Substantia nigra (tissue), 51 donors: ENCODE measurements at places on chromosomes 6 and 20.
A peak's percentile ranks its signal among the peaks of the same experiment; 100 is the strongest.

DNA sequence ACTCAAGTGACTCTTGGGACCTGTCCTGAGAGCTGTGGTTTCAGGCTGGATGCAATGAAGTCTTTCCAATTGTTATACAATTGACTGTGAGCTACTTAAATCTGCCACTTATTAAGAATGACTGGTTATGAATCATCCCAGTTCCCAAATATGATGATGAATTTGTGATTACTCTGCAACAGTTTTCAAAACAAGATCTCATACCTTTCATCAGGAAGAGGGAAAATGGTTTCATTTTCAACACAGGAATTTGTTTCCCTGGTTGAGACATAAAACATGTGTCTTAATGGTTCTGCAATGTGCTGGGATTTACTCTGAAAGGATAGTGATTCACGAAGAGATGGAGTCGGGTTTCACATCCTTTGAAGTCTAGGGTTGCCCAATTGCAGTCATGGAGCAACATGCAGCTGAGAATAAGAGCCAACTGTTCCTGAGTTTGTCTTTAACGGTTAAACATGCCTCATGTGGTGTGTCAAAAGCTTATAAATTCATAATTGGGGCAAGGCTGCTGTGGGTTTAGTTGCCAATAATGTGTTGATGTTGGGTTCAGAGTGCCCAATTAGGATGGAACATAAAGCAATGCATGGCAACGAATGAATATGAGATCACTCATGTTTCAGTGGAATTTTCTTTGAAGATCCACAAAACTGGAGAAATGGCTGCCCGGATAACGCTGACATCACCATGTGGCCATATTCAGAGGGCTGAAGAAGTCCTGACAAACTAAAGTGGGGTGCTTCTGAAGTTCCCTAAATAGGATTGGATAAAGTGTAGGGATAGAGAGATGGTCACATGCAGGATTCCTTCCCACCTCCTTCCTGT, 41.0 kb downstream of the CYP24A1 start:
- no peak for DNase-seq

DNA sequence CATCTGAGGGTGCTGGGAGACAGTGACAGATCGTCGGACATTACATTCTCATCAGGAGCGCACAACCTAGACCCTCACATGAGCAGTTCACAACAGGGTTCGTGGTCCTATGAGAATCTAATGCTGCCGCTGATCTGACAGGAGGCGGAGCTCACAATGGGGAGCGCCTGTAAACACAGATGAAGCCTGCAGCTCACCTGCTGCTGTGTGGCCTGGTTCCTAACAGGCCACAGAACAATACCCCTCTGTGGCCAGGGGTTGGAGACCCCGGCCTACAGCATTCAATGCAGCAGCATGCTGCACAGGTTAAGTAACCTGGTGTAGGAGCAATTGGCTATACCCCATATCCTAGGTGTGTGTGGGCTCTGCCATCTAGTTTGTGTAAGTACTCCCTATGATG, 19.5 kb downstream of the ANKRD60 start:
- no peak for DNase-seq

GRCh38 chr6:116468293-116468692, 7.1 kb downstream of the CALHM6 start:
- DNase-seq, result no peak

DNA sequence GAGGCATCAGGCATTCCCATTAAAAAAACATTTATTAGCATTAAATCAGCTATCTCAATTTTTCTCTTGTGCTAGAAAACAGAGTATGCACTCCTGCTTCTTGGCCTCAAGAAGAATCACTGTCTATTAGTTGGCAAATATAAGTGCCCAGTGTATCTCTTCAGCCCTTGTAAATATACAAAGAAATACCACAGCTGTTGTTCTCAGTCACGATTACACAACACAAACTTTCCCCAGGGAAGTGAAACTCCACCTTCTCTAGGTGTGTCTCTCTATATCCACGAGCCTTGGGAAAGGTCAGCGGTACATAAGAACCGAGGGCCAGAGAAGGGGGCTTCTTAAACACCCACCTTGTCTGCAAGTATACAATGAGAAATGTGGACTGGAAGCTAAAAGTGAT, 194.7 kb downstream of the PKHD1 start:
- no peak for DNase-seq

DNA sequence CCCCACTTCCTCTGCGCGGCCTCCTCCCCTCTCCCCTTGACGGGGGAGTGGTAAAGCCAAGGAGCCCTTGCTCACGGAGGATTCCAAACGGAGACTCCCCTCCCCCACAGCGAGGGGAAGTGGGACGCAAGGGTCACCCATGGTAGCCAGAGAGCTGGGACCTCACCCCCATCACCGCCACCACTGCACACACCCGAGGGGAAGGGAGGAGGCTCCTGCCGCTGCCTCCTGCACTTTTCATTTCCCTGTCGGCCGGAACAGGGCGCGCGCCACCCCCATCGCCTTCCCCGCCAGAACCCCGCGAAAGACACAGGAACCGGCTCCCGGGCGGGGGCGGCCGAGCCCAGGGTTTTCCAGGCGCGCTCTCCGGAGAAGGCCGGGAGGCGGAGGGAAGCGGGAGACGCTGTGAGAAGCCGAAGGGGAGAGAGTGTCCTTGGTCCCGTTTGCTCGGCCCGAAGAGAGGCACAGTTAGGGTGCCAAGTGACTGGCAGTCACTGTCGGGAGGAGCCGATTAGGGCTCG, 789 bp downstream of the CCND3 start:
- peak; percentile 53 for DNase-seq

- DNase-seq, result no peak
Observed at GRCh38 chr20:2920473-2920872, 47.2 kb downstream of the PTPRA start.

- DNase-seq, result no peak
Observed at GRCh38 chr6:145257704-145258103, 477.6 kb downstream of the EPM2A start.

GRCh38 chr20:48904566-48905296, 16.8 kb upstream of the ARFGEF2 start:
- DNase-seq, result no peak

- no peak for DNase-seq
Observed at GRCh38 chr6:72367439-72367838, 254.4 kb upstream of the KCNQ5 start.

- no peak for DNase-seq
Observed at GRCh38 chr6:35698858-35699257, 10.1 kb upstream of the FKBP5 start.

- DNase-seq, result no peak
Observed at GRCh38 chr6:98352348-98352747, 482.0 kb upstream of the POU3F2 start.

DNA sequence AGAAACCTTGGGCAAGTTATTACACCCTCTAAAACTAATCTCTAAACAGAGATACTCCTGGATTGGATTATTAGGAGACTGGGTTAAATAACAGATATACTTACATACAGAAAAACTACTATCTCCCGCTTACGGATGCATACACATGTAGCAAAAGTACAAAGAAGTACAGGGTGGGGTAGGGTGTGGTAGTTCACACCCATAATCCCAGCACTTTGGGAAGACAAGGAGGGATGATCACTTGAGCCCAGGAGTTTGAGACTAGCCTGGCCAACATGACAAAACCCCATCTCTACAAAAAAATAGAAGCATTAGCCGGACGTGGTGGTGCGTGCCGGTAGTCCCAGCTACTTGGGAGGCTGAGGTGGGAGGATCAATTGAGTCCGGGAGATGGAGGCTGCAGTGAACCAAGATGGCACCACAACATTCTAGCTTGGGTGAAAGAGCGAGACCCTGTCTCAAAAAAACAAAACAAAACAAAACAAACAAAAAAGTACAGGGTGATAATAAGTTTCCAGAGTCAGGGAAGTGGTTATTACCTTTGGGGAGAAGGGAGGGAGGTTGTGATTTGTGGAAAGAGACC, 8.1 kb downstream of the PIM1 start:
- DNase-seq, result no peak

- peak; percentile 61 for DNase-seq
Observed at GRCh38 chr6:42049948-42050296, 402 bp upstream of the TAF8 start.

GRCh38 chr20:51900443-51900842, 98.1 kb upstream of the SALL4 start:
- no peak for DNase-seq

DNA sequence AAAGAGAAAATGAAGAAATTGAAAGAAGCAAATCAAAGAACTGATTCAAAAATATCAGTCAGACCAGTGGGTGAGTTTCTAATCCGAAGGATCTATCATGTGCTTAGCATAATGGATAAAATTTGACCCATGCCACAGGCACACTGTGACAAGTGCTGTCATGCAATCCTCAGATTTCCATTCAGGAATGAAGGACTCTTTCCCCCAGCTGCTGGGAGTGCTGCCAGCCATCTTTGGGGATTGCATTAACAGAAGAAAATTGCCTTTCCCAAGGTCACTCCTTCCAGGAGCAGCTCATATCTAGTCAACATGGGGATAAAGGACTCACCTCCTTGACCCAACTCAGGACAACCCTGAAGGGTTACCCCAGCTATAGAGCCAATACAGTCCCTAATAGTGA, 316.7 kb upstream of the TBX18 start:
- DNase-seq, result no peak
